Stimulated activated CD4-positive, alpha-beta T cell treated with anti-CD3 and anti-CD28 coated beads, Interleukin-12 subunit alpha, Interleukin-12 subunit beta, amount 100 ng/mL, for 24 hours (primary cell): ENCODE measurements at places on chromosomes 2 and 18.

DNA sequence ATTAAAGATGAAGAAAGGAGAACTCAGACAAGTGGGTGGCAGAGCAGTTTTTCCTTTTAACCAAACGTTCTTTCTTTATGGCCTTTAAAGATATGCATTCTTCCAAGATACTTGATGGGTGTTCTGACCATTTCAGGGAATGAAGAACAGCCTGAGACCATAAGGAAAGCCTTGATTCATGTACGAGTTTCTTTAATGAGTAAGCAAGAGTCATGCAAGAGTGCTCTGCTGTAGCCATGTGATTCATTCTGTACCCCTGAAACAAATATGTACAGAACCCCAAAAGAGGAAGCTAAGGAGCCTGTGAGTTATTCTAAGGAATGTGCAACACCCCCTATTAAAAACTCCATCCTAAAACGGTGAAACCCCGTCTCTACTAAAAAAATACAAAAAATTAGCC, 372.8 kb downstream of the MTX2 start:
- DNase-seq, result no peak

DNA sequence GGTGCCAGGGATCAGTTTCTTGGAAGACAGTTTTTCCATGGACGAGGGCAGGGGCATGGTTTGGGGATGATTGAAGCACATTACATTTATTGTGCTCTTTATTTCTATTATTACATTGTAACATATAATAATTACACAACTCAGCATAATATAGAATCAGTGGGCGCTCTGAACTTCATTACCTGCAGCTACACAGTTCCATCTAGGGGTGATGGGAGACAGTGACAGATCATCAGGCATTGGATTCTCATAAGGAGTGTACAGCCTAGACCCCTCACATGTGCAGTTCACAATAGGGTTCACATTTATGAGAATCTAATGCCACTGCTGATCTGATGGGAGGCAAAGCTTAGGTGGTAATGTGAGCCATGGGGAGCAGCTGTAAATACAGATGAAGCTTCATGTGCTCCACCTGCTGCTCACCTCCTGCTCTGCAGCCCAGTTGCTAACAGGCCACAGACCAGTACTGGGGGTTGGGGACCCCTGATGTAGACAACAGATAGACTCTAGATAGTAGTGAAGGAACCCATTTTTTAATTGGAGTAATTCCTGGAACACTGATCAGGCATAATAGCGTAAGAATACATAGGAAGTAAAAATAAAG, 41.5 kb upstream of the MC4R start:
- DNase-seq, result no peak

DNA sequence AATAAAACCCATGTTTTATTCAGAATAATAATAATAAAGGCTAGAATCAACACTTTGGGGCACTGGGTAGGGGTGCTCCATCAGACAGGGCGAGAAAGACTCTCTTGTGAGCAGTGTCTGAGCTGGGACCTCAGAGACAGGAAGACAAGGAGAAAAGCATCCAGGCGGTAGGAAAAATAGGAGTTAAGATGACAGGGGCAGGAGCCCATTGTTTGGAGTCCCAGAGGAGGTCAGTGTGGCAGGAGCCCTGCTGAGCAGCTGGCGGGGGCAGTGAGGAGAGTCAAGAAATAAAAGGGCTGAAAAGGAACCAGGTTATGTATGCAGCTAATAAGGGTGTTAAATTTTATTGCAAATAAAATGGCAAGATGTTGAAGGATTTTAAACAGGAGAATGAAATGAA, 457.4 kb downstream of the FBXO15 start:
- no peak for DNase-seq

- DNase-seq, result no peak
These were observed 182.7 kb upstream of the GLI2 start for GRCh38 chr2:120552800-120553481.

GRCh38 chr18:4603955-4604354, 148.8 kb upstream of the DLGAP1 start:
- no peak for DNase-seq

GRCh38 chr2:202038471-202039277, 5.0 kb downstream of the FZD7 start:
- DNase-seq, result no peak

GRCh38 chr2:27485496-27485895, 4.0 kb downstream of the IFT172 start:
- no peak for DNase-seq

DNA sequence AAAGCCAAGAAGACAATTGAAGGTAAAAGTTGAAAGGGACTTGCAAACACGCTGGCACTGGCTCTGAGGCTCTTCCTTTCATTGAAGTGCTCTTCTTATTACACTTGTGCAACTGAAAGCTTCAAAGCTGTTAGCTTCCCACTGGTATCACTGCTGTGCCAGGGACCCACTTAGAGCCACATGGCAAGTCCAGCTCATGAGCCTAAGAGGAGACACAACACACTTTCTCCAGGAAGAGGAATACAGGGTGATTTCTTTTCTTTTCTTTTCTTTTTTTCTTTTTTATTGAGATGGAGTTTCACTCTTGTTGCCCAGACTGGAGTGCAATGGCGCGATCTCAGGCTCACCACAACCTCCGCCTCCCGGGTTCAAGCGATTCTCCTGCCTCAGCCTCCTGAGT, 218.2 kb downstream of the ATAD2B start:
- DNase-seq, result no peak

GRCh38 chr2:45166229-45166890, 157.1 kb upstream of the SIX2 start:
- DNase-seq, result no peak

- DNase-seq, result no peak
These were observed 348.4 kb upstream of the REG3G start for GRCh38 chr2:78676921-78677696.

GRCh38 chr2:112175958-112176573, 37.9 kb downstream of the FBLN7 start:
- DNase-seq, result no peak

GRCh38 chr2:19902216-19902740, 495 bp upstream of the TTC32 start:
- DNase-seq, result no peak

GRCh38 chr2:200179151-200179550, 127.3 kb upstream of the SPATS2L start:
- no peak for DNase-seq

- DNase-seq, result no peak
These were observed 114.5 kb downstream of the CDH2 start for GRCh38 chr18:28062443-28062842.

- no peak for DNase-seq
These were observed 69.1 kb downstream of the INHBB start for GRCh38 chr2:120415060-120415459.

DNA sequence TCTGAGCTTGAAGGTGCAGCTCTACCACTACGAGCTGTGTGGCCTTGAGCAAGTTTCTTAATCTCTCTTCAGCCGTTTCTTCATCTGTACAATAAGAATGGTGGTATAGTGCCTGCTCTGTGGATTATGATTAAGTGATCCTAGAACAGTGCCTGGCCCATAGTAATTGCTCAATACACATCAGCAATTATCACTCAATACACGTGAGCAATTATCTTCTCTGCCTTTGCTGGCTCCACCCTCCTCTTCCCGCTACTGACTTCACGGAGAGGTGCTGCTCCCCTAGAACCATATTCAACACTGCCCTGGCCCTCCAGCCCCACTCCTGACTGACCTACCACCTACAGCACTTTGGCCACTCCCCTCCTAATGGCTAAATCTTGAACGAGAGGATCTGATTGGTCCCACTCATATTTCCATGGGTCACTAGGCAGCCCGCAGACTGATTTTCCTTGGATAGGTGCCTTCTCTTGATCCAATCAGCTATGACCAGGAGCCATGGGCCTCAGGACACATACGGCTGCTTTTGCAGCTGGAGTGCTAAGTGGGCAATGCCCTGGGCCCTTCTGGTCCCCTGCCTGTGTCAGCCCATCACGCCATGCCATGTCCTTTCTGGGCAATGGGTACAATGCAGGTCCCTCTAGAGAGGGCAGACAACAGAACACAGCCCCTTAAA, 77.5 kb downstream of the STPG4 start:
- no peak for DNase-seq

- DNase-seq, result no peak
These were observed 76.0 kb upstream of the DSG1 start for GRCh38 chr18:31241900-31242409.

DNA sequence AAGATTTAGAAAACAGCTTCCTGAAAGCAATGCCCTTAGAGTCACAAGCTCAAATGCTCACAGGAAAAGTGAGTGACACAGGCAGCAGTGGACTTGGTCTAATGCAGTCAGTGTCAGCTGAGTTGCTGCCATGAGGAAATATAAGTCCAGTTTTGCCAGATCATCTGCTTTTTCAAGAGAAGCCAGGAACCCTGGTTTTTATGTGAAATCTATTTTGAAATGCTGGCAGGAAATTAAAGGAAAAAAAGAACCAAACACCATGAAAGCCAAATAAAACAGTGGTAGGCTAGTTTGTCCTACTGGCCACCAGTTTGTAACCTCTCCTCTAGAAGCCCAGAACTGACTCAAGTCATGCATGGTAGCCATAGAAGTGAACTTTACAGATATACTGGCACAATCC, 109.2 kb downstream of the THADA start:
- DNase-seq, result no peak

DNA sequence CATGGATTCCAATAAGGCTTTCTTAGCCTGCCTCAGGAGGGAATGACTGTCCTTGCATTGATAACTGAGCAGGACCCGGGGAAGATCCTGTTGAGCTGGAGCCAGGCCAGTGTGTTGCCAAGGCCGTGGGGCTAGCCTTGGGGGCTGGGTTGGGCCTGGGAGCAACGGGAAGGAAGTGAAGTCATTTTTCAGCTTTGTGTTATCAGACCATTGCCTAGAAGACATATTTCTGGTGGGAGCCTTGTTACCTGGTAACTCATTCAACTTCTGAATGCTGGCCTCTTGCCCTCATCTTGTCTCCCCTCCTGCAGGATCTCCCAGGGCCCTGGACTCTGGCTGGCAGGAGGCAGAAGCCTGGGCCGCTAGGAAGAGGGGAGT, 92.7 kb upstream of the MGAT5 start:
- DNase-seq, result no peak

DNA sequence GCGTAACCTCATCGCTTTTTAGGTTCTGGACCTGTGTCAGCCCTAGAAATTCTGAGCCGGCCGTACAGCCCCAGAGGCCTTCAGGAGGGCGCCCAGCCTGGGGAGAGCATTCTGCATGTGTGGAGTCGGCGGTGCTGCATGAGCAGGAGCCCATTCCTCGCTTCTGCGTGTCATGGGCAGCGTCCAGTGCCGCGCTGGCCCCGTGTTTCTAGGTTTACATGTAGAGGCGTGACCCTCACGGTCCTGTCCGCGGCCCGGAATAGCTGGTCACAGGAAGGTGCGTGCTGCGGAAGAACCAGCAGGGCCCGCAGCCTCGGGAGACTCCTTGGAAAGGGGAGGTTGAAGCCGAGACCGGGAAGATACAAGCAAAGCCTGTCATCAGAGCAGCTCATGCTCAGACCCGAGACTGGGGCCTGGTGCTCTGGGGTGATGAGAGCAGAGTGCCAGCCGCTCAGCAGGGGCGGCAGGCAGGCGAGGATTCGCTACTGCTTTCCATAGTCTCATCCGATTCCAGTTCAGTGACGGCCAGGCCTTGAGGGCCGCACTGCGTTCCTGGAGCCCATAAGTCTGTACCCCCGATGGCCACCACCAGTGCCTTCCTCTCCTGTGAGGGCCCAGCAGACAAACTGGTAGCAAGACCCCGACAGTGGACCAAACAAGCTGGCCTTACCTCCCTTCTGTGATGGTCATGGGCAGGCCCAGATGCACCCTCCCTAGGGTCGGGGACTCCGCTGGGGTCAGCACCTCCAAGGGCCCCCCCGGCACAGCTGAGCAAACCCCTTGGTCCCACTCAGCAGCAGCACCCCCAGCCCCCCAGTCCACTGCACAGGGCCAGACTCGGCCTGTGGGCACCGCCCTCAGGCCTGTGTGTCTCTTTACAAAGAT, 15.6 kb upstream of the NFATC1 start:
- DNase-seq, result no peak

GRCh38 chr2:104845552-104845931, 8.4 kb upstream of the POU3F3 start:
- no peak for DNase-seq

DNA sequence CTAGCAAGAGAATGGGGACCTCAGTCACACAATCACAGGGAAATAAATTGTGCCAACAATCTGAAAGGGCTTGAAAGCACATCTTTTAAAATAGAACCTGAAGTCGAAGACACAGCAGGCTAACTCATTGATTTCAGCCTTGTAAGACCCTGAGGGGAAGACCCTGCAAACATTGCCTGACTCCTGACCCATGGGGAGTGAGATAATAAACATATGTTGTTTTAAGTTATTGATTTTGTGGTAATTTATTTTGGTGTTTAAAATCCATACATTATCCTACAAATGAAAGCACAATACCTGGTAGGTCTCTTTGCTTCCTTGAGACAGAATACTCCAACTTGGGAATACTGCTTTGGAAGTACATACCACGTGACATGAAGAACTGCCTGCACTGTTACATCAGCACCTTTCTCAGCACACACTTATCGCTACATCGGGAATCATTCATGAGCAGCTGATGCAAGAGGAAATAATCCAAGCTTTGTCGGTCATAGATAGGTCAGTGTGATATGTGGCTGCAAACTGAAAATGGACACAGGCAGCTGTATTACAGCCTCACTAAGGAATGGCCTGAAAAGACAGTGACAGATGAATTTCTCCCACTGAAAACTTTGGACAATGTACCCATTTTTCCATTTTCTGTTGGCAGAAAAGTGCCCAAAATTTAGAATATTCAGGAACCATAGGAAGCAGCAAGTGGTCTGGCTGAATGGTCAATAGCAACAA, 494.5 kb upstream of the MAP2 start:
- DNase-seq, result no peak

DNA sequence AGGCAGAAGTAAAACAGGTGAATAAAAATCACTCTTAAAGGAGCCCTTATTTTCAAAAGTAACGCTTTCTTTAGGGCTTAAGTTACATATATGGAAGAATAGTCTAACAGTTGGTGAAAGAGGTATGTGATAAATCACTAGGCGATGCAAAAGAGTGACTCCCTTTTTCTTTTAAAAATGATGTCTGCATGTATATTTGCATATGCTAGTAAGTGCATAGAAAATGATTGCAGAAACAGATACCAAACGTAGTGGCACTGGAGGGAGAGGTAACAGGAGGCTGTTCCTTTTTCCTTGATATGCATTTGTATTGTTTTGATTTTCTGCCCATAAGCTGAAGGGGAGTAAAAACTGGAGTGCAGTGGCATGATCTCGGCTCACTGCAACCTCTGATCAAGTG, 158.3 kb downstream of the PRPF40A start:
- no peak for DNase-seq
